ENCODE measurements at places on chromosomes 12 and 14.

DNA sequence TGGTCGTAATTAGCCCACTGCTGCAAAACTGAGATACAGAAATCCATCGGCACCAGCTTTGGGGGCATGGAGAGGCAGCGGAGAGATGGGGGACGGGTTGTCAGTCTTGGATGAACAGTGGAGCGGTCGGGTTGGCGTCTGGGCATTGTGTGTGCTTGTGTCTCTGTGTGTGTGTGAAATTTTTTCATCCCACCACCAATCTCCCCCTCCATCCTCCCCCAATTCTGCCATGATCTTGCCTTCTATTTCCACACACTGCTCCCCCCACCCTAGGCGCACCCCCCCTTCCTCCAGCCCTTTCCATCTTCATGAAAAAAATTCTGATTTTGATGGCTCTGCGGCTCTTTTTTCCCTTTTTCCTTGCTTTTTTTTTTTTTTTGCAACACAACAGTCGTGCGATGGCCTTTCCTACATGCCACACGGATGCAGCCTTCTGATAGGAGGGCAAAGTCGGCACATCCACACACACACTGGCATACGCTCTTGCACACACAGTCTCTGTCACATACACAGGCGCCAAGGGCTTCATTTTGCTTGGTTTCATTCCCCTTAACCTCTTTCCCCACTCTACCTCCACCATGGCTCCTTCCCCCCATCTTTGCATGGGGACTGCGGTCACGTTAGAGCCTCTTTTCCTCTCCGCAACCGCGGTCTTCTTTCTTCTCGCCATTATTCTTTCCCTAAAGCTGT, 3.3 kb downstream of the NRXN3 start:
- no peak for DNase-seq

GRCh38 chr12:34219046-34219770, 196.9 kb downstream of the ALG10 start:
- no peak for DNase-seq

GRCh38 chr12:103915306-103915705, 14.9 kb upstream of the HSP90B1 start:
- no peak for DNase-seq

GRCh38 chr14:104819361-104819781, 18.5 kb downstream of the ZBTB42 start:
- DNase-seq, result no peak

- DNase-seq, result no peak
Observed at GRCh38 chr14:99658218-99658845, 13.4 kb downstream of the HHIPL1 start.
